ENCODE measurements at places on chromosomes 3 and 15.

DNA sequence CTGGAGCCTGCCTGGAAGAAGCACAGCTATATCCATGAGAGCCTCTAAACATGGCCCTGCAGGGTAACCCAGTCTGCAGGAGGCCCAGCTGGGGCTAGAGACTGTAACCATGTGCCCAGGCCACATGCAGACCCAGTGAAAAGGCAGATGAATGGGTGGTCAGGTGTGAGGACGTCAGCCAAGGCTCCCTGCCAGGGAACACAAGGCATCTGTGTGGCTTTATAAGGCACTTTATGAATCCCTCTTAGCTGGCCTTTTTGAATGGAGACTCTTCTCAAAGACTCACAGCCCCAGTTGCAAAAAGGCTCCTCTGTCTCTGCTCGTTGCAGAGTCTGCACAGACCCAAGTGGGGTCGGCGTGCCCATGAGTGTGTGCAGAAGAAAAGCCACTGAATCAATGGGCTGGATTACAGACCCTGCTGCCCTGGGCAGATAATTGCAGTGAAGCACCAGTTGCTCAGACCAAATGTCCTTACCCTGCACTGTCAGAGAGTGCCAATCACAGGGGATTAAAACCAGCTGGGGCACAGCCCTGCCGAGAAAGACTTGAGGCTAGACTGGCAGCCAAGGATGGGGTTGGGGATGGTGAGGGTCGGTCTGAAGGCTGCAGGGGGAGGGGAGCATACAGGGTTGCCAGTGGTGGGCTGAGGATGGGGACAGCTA lies 154.2 kb downstream of the RAB11A start:
- no peak for DNase-seq

GRCh38 chr15:99123713-99124451 lies 19.0 kb downstream of the SYNM start:
- no peak for DNase-seq

GRCh38 chr3:6264906-6265305 lies 596.0 kb upstream of the GRM7 start:
- no peak for DNase-seq

DNA sequence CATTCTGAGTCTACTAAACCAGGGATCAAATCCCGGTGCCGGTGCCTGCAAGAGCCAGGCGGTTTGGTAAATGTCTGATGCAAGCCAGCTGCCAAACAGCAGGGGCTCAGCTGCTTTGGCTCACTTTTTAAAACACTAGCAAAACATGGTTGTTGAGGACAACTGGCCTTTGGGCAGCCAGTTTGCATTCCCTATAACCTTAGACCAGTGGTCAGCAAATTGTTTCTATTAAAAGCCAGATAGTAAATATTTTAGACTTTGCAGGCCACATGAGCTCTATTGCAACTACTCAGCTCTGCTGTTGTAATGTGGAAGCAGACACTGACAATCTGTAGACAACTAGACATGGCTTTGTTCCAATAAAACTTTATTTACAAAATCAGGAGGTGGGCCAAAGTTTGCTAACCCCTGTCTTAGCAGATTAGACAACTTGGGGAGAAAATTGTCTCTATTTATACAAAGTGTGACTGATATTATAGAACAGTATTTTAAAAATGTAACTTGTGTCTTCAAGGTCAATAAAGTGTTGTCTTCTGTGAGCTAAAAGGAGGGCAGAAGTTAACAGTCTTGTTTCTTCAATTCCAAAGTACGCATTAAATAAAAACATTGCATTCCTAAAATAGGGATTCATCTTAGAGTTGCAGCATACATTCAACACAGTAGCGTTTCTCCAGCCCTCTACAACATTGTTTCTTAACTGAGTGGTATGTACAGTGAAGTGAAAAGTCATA lies 67.6 kb downstream of the SSUH2 start:
- DNase-seq = no peak

DNA sequence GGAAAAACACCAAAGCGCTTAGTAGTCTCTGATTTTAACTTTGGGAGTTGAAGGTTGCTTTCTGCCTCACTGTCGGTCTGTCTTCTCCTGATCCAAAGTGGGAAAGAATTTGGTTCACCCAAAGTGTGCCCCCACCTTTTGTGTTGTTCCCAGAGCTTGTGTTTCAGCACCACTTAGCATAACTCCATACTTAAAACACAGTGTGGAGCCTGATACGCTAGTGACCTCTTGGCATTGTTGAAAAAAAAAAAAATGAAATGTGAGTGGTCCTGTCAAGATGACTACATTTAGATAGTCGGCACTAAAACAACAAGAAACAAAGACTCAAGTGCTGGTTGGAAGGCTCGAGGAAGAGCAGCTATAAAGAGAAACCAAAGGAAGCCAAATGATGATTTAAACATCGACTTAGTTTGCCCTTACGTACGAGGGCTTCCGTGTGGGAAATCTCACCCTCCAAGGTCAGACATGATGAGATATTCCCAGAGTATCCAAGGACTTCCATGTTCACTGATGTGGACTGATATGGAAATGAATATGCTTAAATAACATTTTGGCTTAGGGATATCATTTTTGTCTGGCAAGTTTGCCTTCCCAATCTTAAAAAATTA lies 178.8 kb downstream of the MEIS2 start:
- DNase-seq = no peak

- no peak for DNase-seq
Measured at GRCh38 chr3:4043867-4044575, 244.8 kb downstream of the LRRN1 start.

DNA sequence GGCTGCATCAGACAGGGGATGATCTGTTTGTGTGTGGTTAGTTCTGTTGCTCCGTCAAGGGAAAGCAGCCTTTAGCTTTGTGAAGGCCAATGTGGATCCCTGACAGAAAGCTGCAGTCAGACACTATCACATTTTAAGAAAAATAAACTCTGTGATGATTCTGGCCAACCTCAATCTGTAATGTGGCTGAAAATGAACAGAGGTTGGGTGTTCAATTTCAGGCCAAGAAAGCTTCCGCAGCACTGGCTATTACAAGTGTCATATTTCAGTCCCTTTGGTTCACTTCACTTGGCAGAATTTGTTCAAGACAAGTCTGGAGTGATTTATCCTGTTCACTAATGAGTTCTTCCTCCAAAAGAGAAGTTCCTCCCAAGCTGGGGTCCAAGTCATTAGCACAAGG lies 571.8 kb upstream of the IL12A start:
- no peak for DNase-seq

GRCh38 chr3:40079203-40079846 lies 230.2 kb upstream of the EIF1B start:
- DNase-seq = no peak

DNA sequence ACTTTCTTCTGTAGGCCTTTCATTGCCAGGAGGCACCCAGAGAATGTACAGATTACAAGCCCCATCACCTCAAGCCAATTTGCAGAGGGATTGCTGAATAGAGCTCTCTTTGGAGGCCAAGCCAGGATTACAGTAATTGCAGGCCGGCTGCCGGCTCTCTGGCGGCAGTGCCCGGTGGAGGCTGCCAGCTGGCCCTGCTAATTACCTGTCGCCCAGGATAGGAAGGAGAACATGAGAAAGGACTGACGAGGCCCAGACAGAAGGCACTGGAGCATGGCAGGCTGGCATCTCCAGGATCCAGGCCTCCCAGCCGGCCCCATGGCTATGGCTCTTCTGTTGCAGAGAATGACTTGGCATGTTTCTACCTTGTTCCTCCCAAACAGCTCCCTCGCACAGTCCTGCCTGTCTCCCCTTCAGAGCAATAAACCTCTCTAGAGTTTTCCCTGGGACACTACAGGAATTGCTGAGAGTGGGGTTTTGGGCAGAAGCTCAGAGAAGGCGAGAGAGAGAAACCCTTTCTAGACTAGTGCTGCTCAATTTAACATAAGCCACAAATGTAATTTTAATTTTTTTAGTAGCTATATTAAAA lies 273.6 kb upstream of the PROK2 start:
- no peak for DNase-seq

DNA sequence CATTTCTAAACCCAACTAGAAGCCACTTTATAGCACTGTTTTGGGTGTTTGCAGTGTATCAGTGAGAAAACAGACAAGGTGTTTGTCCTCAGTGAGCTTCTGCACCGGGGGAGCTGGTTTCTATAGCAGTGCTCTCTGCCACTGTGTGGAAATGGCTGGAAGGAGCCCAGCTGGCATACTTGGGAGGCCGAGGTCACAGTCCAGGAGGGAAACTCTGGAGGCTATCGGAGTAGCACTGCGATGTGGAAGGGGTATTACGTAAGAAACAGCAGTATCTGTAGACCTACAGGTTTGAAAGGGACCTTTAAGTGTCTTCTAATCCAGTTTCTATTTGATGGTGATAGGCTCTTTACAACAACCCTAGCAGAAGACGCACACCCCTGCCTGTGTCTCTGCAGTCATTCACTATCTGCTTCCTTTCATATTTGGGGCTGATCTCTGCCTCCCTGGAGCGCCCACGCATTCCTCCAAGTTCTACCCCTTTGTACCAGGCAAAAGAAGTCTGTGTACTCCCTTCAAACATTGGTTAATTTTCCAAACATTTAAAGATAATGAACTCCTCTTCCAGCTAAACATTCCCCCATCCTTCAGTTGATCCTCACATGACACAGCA lies 87.4 kb upstream of the ADAMTS17 start:
- DNase-seq = no peak

DNA sequence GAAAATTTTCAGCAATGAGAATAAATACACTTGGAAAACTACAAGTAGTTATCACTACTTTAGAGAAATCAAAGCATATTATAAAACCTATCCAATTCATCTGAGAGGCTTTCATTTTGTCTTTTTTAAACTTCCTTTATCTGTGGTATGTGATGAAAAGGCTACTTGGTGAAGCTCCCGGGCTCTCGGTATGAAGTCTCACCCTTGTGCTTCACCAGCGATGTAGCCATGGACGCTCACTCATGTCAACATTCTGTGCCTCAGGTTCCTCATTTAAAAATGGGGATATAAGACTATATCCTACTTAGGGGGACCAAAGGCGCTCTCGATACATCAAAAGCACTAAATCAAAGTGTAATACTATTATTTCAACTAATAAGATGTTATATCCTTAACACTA lies 14.9 kb downstream of the SATB1 start:
- DNase-seq = no peak

DNA sequence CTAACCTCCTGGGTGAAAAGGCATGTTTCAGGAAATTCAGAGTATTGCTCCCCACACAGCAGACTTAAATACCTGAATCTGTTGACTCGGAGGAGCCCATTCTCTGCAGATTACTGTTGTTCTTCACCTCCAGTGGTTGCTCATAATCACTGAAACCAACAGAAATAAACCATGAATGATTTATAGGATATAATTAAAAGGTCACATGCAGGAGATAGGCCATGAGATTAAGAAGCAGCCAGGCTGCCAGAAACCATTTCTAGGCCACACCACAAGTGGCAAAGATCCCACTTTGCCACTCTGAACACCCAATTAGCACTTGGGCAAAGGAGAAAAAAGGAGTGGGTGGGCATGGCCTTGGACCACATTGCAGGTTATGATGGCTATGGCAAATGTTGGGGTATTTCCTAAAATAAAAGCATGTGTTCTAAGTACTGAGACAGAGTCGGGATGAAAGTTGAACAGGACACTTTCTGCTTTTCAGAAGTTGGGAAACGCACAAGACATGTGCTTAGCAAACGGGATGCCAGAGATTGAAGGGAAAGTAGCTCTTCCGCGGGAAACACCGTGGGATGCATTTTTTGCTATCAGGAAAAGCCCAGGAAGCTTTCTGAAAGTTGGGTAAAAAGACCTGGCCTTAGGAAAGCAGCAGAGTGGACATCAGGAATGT lies 1.5 kb downstream of the CDC25A start:
- DNase-seq = no peak

GRCh38 chr3:127768346-127769008 lies 53.8 kb downstream of the MGLL start:
- DNase-seq = no peak

DNA sequence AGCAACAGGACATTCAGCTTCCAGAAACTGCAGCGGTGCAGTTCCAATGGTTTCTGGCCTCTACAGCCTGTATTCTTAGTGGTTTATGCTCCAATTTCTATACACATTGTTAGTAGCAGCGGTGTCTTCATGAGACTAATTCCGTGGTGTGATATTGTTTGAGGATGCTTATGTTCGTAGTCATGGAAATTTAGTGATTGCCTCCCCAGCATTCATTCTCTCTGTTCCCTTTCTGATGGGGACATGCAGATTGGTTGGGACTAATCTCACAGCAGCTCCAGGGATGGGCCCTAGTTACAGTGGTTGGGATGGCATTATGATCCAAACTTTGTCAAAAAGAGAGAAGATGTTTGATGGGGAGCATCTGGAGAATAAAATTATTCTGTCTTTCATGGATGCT lies 208.6 kb downstream of the CD47 start:
- no peak for DNase-seq

GRCh38 chr3:9791127-9791526 lies 1.1 kb downstream of the TADA3 start:
- no peak for DNase-seq

DNA sequence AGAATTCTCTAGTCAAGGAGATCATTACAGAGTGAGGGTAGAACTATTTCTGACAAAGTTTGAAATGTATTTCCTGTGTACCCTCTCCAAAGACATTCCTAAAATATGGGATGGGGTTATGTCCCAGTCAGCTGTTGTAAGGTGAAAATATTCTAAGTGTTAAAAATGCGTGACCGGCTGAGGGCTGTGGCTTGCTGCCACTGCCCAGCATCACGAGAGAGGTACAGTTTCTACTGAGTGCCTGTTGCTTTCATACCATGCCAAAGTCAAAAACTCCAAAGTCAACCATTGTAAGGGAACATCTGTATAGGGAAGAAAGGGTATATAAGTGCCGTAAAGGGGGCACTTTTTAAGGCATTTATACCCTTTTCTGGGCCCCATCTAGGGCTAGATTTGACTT lies 30.9 kb downstream of the MAP6D1 start:
- no peak for DNase-seq

GRCh38 chr3:55484801-55485791 lies 2.0 kb downstream of the WNT5A start:
- DNase-seq = no peak

- DNase-seq = no peak
Measured at GRCh38 chr15:57329582-57330367, 46.5 kb upstream of the CGNL1 start.

DNA sequence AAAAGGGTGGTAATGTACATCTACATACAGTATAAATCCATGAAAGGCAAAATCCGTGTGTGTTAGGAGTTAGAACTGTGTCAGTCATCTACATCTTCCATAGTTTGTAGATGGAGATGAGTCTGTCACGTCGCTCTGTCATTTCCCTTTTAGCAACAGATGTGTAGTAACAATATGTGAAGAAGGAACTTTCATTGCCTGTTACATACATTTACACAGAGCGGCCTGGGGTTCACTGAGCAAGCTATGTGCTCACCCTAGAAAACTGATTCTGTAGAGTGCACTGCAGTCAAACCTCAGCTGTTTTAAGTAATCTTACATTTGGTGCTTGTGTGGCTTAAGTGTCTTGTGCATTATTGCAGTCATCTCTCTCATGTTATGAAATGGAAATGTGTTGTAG lies 41.6 kb upstream of the AP3B2 start:
- DNase-seq = no peak

DNA sequence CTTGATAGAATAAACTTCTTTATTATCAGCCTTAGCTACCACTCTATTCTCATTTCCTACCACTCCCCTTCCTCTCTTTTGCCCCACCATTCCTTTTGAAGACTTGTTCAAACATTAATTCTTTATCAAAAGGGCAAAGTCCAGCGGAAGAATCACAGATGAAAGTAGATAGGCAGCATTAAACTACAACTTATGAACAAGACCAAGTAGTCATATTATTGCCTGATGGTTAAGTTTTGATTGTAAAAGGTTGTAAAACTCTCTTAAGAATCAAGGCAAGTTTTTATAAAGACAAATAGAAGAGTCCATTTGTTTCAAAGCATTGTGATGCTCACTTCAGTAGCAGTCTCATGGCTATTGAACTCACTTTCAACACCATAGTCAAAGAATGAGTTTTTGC lies 22.4 kb upstream of the TGFBR2 start:
- no peak for DNase-seq

GRCh38 chr3:42702066-42702951 lies at the start of gene HHATL:
Gene HHATL, minus strand, starts transcription at chr3:42702798. Its CDS starts 1,972 bp downstream, at chr3:42700826.
- no peak for DNase-seq
